ENCODE measurements at places on chromosomes 3 and 15.
A peak's percentile ranks its signal among the peaks of the same experiment; 100 is the strongest.

DNA sequence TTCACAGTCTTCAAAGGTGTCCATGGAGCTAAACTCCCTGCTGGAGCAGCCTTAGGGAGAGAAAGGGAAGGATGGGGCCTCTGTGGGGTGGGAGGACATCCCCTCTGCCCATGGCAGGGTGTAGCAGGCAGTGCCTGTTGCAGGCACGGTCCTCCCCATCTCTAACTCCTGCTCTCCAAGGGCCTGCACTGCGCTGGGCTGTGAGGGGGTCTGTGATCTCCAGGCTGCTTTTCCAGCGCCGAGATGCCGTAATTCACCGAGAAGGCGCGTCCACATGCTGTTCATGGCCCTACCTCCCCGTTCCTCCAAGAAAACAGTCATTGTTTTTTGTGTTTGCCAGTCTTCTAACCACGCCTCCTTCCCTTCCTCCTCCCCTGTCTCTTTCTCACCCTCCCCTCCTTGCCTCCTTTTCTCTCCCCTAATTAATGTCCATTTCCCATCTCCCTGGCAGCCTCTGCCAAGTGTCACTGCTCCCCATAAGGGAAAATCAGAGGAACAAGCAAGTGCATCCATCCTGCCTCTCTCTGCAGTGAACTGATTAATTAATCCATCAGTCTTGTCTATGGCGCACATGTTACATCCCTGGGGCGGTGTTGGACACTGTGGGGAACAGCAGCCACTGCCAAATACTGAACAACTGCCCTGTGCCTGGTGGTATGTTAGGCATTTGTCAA lies 17.7 kb upstream of the LAMP3 start:
- DNase-seq: peak; percentile 27

- DNase-seq: no peak
Observed at GRCh38 chr15:75775296-75776064, 62.8 kb upstream of the CSPG4 start.

DNA sequence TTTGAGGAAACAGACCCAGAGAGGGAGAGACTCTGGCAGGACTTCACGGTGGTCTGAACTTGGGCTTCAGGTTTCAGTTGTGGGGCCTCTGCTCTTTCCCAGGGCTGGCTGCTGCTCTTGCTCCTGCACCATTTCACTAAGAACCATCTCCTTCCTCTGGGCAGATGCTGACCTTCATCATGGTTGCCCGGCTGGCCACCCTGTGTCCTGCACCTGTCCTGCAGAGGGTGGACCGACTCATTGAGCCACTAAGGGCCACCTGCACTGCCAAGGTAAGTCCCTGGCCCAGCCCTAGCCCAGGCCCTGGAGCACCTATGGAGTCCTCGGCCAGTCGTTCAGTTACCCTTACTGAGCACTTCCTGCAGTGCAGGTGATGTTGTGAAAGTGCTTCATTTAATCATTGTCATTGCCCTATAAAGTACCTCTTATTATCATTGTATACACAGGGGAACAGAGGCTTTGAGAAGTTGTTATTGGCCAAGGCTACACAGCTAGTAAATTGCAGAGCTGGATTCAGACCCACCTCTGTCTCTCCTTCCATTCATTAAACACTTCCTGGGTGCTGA lies 10.0 kb downstream of the RPL32 start:
- no peak for DNase-seq

- no peak for DNase-seq
Observed at GRCh38 chr15:71455107-71455506, 339.8 kb downstream of the THSD4 start.

GRCh38 chr3:124119056-124119716 lies 127.3 kb upstream of the ROPN1 start:
- DNase-seq: peak; percentile 74

DNA sequence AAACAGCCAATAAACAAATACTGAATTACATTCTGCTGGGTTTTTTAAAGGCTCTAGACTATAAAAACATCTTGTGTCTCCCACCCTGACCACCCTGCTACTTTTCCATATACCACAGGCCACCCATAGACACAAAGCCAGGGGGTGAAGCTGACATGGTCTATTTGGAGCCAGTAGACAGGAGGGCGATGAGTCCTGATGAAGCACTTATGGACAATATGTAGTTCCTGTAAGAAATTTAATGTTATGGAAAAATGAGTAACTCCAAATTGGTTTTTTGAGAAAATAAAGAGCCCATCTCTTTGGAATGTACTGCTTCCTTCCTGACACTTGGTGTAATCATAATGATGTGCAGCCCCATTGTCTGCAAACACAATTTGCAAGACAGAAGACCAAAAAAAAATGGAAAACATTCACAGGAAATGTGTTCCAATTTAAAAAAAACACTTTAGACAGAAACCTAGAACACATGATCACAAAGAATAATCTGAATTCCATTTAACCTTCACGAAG lies 11.8 kb downstream of the SSR3 start:
- DNase-seq: no peak

- DNase-seq: no peak
Observed at GRCh38 chr3:1774597-1774996, 324.1 kb upstream of the CNTN4 start.

GRCh38 chr3:74756674-74757073 lies 142.2 kb upstream of the CNTN3 start:
- DNase-seq: no peak

- DNase-seq: no peak
Observed at GRCh38 chr15:88649753-88650551, 11.1 kb downstream of the ISG20 start.

DNA sequence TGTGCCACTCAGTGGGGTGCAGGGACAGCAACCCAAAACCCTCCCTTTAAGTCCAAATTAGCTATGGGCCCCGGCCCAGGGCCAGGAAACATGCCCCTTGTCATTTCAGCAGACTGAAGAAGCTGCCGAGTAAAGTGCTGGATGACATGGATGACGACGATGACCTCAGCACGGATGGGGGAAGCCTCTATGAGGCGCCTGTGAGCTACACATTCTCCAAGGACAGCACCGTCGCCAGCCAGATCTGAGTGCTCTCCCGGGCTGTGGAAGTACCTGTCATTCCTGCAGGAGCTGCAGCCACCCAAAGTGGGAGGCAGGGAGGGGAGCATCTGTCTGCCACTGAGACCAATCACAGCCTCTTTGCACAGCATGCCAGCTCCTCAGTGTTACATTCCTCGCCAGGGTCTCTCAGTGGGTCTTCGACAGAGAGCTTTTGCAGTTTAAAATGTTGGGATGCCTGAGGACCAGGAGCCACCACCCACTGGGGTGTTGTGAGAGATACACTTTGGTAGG lies 44.4 kb upstream of the MYZAP start:
- DNase-seq: no peak

- DNase-seq: no peak
Observed at GRCh38 chr3:65720989-65721737, 317.6 kb downstream of the MAGI1 start.

- no peak for DNase-seq
Observed at GRCh38 chr3:132294906-132295305, 22.3 kb upstream of the ACP3 start.

DNA sequence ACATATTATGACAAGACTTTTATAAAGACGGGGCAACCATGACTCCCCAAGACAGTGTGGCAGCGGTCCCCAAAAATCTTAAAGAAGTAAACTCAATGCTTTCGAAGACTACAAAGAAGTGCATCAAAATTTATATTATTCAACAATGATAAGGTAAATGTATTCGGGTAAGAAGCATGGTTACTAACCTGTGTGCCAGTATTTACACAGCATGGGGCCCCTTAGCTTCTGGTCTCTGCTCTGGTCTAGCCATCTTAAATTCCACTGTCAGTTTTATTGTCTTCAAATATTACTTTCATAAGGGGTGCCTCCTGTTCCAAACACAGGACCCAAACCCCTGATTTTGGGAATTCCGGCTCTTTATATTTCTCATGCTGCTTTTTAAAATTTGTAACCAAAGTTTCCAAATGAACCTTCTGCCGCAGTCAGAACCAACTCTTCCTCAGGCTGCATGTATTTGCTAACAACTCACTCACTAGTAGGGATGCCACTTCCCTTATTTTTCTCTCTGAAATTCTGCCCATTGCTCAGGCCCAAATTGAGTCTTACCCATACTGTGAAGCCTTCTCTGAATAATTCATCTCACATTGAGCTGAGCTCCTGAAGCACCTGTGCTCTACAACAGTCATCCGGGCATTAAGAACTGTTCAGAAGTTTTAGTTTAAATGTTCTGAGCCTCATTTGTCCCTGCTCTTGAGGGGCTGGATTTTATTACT lies 1.2 kb downstream of the TTC23 start:
- DNase-seq: no peak

- DNase-seq: no peak
Observed at GRCh38 chr3:54167999-54168398, 45.6 kb downstream of the CACNA2D3 start.

DNA sequence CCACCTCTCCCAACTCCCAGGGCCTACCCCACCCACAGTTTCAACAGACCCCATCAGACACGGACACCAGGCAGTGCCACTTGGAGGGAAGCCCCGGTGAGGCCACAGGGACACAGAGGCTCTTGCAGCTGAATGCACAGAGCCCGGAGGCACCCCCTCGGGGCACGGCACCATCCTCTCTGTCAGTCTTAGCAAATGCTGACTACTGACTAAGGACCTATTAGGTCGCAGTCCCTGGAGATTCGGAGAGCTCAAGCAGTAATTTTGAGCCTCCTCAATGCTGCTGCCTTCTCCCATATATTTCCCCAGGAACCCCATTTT lies 79.9 kb downstream of the VGLL4 start:
- DNase-seq: no peak

- DNase-seq: no peak
Observed at GRCh38 chr3:12663401-12663935, 449 bp downstream of the RAF1 start.

GRCh38 chr15:57571725-57572124 lies 20.0 kb upstream of the MYZAP start:
- no peak for DNase-seq

DNA sequence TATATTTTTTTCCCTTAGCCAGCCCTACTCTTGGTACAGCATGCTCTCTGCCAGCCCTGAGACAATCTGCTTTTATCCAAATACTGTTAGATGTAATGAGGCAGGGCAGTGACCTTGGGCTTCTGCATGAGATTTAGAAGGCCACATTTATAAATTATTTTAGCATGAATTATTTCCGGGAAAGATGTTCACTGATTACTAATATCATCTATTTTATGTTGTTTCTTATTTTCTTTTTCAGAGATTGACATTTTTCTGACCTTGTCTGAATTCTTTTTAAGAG lies 23.1 kb downstream of the CRTC3 start:
- no peak for DNase-seq
